ENCODE measurements at places on chromosomes 2 and 18. TPM values are rescaled to one million over a fixed set of nuclear protein-coding genes. Genes with fewer than 3 reads are reported as not detected.

Gene MAP3K19
- total RNA-seq, result not detected

DNA sequence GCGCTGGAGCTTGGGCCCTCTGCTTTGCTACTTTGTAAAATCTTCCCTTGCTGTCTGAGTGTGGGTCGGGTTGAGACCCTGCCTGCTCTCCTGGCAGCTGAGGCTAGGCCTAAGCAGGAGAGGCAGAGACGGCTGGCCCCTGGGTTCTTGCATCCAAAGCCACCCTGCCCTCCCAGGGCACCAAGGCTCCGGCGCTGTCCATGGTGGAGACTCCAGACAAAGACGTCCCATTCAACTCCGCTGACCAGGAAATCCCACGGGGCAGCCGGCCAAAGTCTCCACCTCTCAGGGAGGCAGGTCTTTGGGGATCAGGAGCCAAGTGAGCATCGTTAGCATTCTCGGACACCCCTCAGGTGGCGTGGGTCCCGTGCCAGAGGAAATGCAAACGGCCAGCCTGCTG is 2.6 kb upstream of the PRLH start:
- DNase-seq, result no peak

DNA sequence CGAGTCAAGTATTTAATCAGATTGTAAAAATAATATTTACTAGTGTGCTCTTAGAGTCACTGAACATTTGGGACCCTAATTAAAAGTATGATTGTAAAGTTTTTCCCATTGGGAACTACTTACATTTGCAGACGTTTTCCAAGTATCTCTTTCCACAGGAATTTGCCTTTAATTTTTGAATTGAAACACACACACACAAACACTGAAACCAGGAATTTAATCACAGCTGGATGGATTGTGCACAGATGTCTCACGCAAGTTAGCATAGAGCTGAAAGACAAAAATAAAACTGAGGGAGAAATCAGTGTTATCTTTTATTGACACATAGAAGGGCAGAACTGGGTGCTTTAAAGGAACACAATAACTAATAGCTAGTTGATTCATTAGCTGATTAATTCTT is 230.7 kb downstream of the RND3 start:
- DNase-seq, result no peak

DNA sequence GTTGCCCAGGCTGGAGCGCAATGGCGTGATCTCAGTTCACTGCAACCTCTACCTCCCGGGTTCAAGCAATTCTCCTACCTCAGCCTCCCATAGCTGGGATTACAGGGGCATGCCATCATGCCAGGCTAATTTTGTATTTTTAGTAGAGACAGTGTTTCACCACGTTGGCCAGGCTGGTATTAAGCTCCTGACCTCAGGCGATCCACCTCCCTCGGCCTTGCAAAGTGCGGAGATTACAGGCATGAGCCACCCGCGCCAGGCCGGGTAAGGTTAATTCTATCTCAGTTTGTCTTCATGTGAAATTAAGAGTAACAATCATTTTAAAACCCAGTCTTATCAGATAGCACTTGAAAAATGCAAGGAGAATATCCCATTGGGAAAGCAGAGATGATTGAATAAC is 1681.7 kb upstream of the DDX18 start:
- no peak for DNase-seq

Gene CROCC2
- not detected for total RNA-seq

DNA sequence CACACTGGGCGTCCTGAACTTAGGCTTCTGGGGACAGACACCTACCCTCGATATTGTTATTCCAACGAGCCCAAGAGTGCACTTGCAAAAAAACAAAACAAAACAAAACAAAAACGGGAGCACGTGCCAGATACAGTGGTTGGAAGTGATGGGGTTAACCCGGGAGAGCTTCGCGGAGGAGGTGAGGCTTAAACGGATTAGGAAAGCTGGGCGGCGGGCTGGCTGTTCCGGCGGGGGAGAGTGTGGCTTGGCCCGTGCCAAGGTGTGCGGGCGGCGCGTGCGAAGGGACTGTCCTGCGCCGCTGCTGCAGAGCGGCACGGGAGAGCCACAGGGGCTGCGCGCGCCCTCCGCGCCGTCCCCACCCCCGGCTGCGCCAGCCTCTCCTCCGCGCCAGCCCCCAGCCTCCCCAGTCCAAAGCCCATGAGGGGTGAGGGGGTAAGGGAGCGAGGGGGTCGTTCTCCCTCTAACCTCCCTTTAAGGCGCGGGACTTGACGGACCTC is 1.5 kb upstream of the SLC30A3 start:
- DNase-seq, result no peak
